Stimulated activated CD8-positive, alpha-beta memory T cell treated with anti-CD3 and anti-CD28 coated beads, Interleukin-4, amount 100 ng/mL, for 48 hours (primary cell): ENCODE measurements at places on chromosomes 4 and X.

DNA sequence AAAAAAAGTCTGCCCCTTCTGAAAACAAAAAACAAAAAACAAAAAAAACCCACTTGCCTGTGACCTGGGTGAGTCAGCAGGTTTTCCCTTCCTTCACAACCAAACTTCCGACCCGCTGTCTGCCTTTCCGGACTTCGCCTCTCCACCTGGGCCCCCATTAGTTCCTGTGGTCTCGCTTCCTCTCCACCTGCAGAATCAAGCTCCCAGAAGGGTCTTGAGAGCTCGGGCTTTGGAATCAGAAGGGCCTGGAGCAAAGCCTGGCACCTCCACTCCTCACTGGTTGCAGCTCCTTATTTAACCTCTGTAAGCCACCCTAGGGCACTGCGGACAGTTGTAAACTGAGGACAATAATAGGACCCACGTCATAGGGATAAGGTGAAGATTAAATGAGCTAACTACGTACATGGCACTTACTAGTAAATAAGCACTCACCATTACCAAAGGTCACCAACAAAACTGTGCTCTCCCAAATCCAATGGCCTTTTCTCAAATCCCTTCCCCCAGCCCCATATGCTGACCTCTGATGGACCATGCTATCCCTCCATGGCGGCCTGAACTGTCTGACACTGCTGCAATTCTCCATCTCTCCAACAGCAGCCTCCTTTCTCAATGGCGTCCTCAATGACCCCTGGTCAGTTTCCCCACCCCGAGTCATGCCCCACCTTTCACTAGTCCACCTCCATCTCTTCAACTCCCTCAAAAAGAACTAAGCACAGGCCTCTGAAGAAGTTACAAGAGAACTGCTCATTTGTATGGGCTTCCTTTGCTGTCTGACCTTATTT, 64.2 kb downstream of the IRF2 start:
- peak; percentile 39 for DNase-seq

GRCh38 chr4:118265312-118266144, 87.3 kb downstream of the PRSS12 start:
- peak; percentile 53 for DNase-seq

- DNase-seq: peak; percentile 23
Measured at GRCh38 chrX:68443155-68443868, 10.0 kb upstream of the OPHN1 start.

GRCh38 chr4:90824266-90825150, 697.3 kb downstream of the CCSER1 start:
- DNase-seq: no peak

DNA sequence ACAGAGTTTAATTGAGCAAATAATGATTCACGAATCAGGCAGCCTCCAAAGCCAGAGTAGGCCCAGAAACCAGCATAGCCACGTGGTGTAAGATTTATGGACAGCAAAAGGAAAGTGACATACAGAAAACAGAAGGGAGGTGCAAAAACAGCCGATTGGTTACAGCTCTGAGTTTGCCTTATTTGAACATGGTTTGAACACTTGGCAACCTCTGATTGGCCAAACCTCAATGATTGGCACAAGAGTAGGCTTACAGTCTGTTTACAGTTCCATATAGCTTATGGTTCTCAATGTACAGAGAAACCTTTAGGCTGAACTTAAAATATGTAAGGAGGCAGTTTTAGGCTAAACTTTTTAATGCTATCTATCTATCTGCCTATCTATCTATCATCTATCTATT, 394.8 kb downstream of the CFAP47 start:
- no peak for DNase-seq

- peak; percentile 78 for DNase-seq
Measured at GRCh38 chrX:14528629-14529289, 577 bp upstream of the GLRA2 start.

DNA sequence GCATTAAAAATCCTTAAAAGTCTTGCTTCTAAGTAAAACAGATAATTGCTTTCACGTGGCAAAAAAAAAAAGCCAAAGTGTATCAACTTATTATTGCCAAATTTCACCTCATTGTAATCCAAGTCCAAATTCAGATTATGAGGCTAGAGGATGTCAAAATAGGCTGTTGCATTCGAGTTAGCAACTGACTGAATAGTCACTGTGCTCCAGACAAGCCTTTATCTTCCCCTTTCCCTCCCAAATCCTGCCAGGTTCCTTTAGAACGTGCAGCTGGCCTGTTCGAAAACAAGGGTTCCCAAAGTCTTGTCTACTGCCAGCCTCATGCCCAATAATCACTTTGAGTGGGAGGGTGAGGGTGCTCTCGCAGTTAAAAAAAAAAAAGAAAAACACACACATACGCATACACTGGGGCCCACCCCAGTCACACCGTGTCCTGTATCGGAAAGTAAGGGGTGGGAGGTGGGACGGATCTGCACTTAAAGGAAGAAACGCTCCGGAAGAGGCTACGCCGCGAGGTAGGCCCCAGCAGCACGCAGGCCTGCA, 603 bp downstream of the MAD2L1 start:
- no peak for DNase-seq

GRCh38 chr4:22129454-22130029, 181.0 kb upstream of the KCNIP4 start:
- DNase-seq: peak; percentile 31

DNA sequence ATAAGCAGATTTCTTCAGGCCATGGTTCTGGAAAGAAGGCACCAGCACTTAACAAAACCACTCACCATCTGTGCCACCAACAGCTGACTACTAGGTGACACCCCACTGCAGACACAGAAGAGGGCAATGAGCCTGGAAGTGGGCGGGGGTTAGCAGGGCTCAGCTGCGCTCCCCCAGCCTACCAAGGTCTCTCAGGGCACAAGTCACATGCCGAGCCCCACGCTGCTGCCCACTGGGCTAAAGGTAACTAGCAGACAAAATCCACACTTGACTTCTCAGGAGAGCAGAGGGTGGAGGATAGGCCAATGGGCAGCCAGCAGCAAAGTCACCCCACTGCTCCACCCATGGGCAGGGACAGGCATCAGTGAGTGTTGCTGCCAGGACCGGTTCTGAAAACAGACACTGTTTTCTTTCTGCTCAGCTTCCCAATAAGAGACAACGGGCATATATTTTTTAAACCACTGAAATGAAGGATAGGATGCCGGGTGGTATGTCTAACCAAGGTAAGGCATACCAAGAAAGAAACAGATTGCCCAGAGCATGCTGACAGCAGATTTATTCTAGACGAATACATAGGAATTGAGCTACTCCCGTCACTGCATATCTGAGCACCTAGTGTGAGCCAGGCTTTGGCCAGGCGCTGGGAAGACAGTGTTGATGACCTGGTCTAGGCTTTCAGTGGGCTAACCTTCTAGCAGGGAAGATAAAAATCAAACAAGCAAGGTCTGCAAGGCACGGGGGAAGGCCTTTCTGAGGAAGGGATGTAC, 20.1 kb downstream of the ACSL1 start:
- no peak for DNase-seq
